CD4-positive, alpha-beta T cell treated with Interleukin-12 subunit alpha and Interleukin-12 subunit beta, for 1 hour (primary cell): ENCODE measurements at places on chromosomes 3 and 15.
A peak's percentile ranks its signal among the peaks of the same experiment; 100 is the strongest.

- DNase-seq: no peak
These were observed 8.7 kb upstream of the PLA2G4F start for GRCh38 chr15:42165106-42165505.

GRCh38 chr3:52056521-52056967, at the start of gene DUSP7:
TSS of gene DUSP7 (minus strand) at chr3:52056571. CDS start at chr3:52056366, 205 bp downstream.
- DNase-seq: peak; percentile 72

- no peak for DNase-seq
These were observed 7.1 kb downstream of the KCNH8 start for GRCh38 chr3:19155375-19155774.

DNA sequence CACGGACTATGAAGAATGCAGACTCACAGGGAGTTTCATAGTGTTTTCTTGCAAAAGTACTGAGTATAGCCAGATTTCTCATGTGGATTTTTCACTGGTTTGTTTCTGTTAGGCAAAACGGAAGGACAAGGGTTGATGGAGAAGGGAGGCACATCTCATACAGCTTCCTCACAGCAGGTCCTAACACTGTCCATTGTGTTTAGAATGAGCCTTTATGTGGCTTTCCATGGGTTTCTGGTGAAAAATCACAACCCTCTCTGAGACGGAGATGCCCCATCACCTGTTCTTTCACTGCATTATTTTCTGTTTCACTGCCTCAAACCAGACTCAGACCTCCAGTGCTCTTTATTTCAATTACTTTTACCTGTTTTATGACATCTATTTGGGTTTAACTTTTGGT, 25.0 kb upstream of the LIPC start:
- DNase-seq: no peak

- DNase-seq: no peak
These were observed 33.3 kb downstream of the SLC24A1 start for GRCh38 chr15:65655026-65655425.

GRCh38 chr15:25406261-25406660, 32.6 kb downstream of the UBE3A start:
- DNase-seq: no peak

GRCh38 chr3:175432376-175433025, 573.4 kb downstream of the NAALADL2 start:
- no peak for DNase-seq

- no peak for DNase-seq
These were observed 184.0 kb upstream of the BCL6 start for GRCh38 chr3:187929112-187929816.

DNA sequence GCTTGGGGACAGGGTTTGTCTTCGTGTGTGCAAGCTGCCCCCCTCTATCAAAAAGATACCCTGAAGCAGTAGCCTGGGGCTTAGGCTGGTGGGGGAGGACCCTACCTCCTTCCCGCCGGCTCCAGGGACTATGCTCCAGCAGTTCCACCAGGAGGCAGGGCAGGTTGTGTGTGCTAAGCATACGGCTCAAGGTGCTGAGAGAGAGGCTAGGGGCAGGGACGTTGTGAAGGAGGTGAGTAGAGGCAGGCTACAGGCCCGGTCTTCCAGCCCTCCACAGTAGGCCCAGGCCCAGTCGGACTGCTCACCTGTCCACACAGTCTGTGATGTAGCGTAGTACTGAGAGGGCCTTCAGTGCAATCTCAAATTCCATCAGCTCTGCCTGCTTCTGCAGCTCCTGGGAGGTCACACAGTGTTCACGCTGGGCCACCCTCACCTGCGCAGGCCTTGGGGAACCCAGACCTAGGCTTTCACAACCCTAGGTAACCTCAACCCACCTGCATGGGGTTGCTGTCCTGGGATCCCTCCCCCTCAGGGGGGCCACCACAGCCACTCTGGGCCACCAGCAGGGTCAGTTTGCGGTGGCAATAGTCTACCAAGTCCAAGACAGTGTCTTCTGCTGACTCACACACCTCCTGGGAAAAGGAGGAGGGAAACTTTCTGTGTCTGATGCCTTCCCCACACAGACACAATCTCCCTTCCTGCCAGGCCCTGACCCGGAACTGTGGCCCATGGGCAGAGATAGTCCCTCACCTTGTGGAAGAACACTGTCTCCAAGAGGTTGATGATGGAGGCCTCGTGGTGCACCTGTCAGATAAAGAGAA, 2.4 kb upstream of the RASSF1 start:
- no peak for DNase-seq

- no peak for DNase-seq
These were observed 63.1 kb downstream of the TBL1XR1 start for GRCh38 chr3:177133860-177134815.

GRCh38 chr15:35540885-35541284, 5.1 kb downstream of the DPH6 start:
- DNase-seq: no peak

DNA sequence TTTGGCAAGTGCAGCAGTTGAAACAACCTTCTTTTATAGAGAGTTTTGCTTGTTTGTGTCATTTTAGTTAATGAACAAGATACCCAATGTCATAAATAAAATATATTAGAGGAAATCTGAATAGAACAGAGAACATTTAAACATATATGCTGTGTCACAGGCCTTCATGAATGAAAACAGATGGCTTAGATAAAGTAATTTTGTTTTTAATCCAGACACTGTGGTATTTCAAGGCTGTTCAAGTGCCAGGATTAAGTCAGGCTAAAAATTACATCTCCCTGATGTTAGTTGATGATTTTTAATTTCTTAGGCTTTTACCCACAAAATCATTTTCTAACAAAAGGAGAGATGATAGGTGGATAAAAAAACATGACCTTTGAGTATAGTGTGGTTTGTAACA, 4.9 kb upstream of the ACKR4 start:
- DNase-seq: no peak

- no peak for DNase-seq
These were observed 62.5 kb downstream of the RPN1 start for GRCh38 chr3:128588147-128588546.

- DNase-seq: no peak
These were observed 78.1 kb downstream of the ATP10A start for GRCh38 chr15:25784876-25785640.

DNA sequence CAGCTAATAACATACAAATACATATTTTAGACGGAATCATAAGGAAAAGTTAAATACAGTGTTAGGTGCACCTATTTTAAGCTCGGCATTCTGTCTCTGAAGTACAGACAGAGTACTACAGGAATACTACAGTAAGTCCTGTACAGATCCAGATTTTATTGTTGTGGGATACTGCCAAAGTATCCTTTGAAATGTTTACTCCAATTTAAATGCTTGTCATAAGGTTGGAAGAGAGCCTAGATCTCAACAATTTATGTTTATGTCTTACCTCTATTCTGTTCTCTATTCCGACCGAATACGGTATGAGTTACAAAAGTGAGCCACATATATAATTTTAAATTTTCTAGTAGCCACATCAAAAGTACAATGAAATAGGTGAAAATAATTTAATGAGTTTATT, 25.3 kb downstream of the PLD1 start:
- DNase-seq: no peak

DNA sequence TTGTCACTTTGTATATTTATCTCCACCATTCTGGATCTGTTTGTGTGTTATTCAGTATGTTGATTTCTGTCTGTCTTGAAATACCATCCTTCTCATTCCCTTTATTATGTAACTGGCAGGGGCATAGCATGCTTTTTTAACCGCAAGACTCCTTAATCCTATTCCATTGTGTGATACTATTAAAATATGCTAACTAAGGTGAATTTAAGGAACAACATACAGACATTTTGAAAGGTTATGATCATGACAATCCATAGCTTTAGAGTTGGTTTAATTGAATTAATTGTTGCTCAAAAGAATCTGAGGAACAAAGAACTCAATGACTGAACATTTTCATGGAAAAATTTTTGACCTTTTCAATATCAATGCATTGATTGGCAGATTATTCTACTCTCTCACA, 677.3 kb upstream of the ROBO1 start:
- DNase-seq: no peak

DNA sequence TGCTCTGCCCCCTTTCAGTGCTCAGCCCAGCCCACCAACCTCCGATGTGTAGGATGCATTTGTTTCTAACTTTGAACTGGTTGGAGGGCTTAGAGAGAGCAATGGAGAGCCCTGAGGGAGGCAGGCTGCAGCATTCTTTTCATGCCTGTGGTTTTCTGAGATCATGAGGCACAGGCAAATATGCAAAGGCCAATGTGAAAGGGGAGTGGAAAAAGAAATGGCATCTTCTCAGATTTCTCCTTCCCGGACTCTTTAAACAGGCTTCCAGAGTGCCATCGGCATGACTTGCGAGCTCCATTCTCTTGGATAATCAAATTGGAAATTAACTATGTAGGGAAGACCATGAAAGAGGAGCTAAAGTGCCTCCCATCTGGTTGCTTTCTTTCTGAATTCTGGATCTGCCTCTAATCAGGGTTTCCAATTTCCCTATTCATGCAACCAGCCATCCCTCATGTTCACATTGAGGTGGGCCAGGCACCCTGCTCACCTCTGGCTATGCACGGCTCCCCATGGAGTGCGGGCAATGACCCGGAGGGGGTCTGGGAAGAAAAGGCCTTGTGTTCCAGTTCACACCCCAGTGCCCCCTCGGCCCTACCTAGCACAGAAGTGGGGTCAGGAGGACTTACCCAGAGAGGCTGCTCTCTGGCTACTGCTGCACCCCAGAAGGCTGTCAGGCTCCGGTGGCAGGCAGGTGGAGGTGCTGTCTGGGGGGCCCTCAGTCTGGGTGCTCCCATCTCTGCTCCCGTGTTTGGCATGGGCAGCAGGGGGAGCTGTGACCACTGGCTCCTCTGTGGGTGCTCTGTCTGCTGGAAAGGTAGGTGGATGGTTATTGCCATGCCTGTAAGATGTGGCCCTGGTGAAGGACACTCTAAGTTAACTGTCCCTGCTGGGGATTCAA, 16.1 kb downstream of the AMOTL2 start:
- peak; percentile 14 for DNase-seq

DNA sequence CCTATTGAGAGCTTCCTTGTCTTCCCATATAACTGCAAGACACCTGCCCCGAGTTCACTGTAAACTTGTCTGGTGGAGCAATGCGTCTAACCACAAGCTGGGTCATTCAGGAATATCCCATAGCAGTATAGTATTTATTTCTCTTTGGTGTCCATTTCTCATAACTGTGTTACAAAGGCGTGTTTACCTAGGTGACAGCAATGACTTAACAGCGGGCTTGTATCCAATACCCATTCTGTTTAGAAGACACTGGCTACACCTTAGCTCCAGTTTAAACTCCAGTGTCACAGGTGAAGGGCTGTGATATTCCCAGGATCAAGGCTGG, 24.3 kb downstream of the ATP10A start:
- no peak for DNase-seq

DNA sequence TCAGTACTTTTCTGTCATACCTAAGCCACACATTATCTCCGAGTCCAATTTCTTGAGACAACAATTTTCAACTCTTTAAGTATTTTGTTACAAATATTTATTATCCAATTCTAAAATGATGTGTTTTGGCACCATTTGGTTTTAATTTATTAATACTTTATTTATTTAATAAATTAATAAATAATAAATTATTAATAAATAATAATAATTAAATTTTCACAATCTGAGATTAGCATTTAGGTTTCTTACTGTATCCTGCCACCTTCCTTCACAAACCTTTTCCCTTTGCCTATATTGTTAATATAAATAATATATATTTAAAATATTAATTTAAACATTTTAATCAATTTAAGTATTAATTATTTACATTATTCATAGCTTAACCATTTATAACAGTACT, 23.9 kb downstream of the TMEM207 start:
- no peak for DNase-seq

GRCh38 chr3:48067271-48067670, 51.1 kb upstream of the MAP4 start:
- no peak for DNase-seq

GRCh38 chr3:129971351-129972052, 3.0 kb upstream of the TRH start:
- DNase-seq: no peak

GRCh38 chr3:178743297-178743696, 207.1 kb downstream of the KCNMB2 start:
- DNase-seq: no peak
